ENCODE measurements at places on chromosomes 3 and 15. TPM values are rescaled to one million over a fixed set of nuclear protein-coding genes. Genes with fewer than 3 reads are reported as not detected.

USP13 gene
- 7.7 TPM for total RNA-seq

MKRN3 gene
- total RNA-seq, result 2.3 TPM

NFKBIZ gene
- 88.0 TPM for total RNA-seq

ADPRH gene
- 16.1 TPM for total RNA-seq

DNA sequence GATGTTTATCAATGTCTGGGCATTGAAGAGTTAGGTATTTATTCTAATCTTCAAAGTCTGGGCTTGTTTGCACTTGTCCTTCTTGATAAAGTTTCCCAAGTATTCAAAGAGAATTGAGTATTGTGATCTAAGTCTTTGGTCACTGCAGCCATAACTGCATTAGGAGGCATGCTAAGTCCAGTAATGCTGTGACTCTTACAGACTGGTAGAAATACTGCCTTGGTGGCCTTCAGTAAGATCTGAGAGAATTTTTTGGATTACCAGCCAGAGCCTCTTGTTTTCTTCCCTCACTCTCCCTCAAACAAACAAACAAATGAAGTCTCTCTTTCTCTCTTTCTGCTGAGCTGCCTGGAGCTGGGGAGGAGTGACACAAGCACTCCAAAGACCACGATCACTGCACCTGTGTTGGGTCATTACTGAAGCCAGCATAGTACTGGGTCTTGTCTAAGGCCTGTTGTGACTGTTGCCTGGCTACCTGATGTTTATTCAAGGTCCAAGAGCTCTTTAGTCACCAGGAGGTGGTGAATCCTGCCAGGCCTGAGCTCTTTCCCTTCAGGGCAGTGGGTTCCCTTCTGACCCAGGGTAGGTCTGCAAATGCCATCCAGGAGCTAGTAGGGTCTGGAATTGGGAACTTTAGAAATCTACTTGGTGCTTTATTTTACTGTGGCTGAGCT is 14.8 kb upstream of the RBP2 start:
- no peak overlapping the region for H3K27ac ChIP-seq
- no peak for DNase-seq
- H3K4me1 ChIP-seq, result no peaks in the 10 kb centered on the region
- no peaks in the 10 kb centered on the region for H3K27me3 ChIP-seq

DNA sequence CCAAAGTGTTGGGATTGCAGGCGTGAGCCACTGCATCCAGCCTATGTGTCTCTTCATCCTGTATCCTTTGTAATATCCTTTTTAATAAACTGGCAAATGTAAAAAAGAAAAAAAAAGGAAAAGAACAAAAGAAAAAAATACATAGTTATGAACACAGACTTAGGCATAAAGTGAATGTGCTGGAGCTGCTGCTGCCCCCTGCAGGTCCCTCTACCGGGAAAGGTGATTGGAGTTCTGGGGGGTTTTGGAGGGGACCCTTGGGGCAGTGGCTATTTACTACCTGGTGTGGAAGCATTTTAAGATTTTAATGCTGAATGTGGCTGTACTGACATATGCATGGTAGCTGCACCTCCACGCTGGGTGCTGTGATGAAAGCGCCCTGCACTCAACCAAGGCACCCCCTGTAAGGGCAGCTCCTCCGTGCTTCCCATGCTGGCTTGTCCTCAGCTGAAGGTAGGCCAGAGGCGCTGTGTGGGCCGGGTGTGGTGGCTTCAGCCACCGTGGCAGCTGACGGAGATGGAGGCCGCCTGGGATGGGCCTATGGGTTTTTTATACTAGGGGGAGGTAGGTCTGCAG is 49.9 kb downstream of the RPLP1 start:
- no peak overlapping the region for H3K27ac ChIP-seq
- H3K27me3 ChIP-seq, result no peaks in the 10 kb centered on the region
- H3K4me3 ChIP-seq, result no peak overlapping the region
- no peak for DNase-seq
- no peaks in the 10 kb centered on the region for H3K4me1 ChIP-seq

AGTR1 gene
- total RNA-seq, result 5.5 TPM

- DNase-seq, result no peak
- H3K27ac ChIP-seq, result no peak overlapping the region
- no peak overlapping the region for H3K4me3 ChIP-seq
- no peaks in the 10 kb centered on the region for H3K27me3 ChIP-seq
- no peaks in the 10 kb centered on the region for H3K36me3 ChIP-seq
These were observed 213.7 kb upstream of the NR2E3 start for GRCh38 chr15:71596672-71597071.

RASL12 gene
- total RNA-seq, result 9.2 TPM

GRCh38 chr3:55489798-55490132 is 2.7 kb upstream of the WNT5A start:
- H3K4me3 ChIP-seq, result no peak overlapping the region
- H3K4me1 ChIP-seq, result peaks cover 33% of the 10 kb centered on the region
- no peaks in the 10 kb centered on the region for H3K36me3 ChIP-seq
- peaks cover 58% of the 10 kb centered on the region for H3K27me3 ChIP-seq
- no peak overlapping the region for H3K27ac ChIP-seq
- DNase-seq, result no peak

- H3K36me3 ChIP-seq, result no peaks in the 10 kb centered on the region
- H3K27me3 ChIP-seq, result peaks cover 7% of the 10 kb centered on the region
- no peaks in the 10 kb centered on the region for H3K4me1 ChIP-seq
- H3K27ac ChIP-seq, result no peak overlapping the region
- no peak overlapping the region for H3K4me3 ChIP-seq
These were observed 131.8 kb downstream of the RAB11A start for GRCh38 chr15:66001042-66001441.

GRCh38 chr3:56983427-56983826 is 77.0 kb upstream of the SPATA12 start:
- DNase-seq, result no peak
- H3K4me3 ChIP-seq, result no peak overlapping the region
- no peak overlapping the region for H3K27ac ChIP-seq
- H3K27me3 ChIP-seq, result no peaks in the 10 kb centered on the region
- peaks cover 13% of the 10 kb centered on the region for H3K4me1 ChIP-seq

DNA sequence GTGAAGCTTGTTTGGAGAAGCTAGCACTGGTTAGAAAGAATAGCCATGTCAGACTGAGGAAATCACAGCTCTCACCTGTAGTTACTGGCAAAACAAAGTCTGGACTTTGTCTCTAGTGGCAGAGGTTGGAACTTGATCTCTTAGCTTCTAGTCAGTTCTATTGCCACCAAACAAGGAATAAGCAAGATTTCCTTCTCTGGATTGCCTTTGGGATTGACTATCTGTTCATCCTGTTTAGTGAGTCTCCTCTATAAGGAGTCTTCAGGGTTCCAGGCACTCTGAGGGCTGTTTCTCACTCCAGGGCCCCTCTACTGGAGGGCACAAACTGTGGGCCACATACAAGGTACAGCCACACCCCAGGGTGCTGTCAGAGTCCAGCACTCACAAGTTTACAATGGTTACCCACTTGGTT is 426.6 kb upstream of the THBS1 start:
- H3K4me1 ChIP-seq, result no peaks in the 10 kb centered on the region
- no peak overlapping the region for H3K4me3 ChIP-seq
- DNase-seq, result no peak
- H3K27me3 ChIP-seq, result no peaks in the 10 kb centered on the region
- no peaks in the 10 kb centered on the region for H3K36me3 ChIP-seq
- no peak overlapping the region for H3K27ac ChIP-seq

MYRIP gene
- total RNA-seq, result 17.3 TPM

DNA sequence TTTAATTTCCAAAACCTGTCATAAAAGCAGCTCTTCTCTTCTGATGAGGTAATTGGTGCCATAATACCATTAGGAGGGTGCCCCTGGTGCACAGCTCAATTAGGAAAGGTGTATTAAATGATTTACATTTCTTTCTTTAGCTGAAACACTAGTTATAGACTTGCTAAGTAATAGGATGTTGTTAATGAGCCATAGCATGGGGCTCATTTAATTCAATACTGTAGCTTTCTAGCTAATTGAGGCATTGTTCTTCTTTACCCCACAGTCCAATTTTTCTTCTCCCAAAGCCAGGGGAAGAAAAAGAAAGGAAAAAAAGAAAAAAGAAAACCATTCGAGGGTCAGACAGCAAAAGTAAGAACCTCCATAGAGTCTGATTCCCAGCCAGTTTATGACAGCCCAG is 164.0 kb upstream of the HES1 start:
- H3K36me3 ChIP-seq, result no peaks in the 10 kb centered on the region
- H3K4me1 ChIP-seq, result peaks cover 15% of the 10 kb centered on the region
- no peak for DNase-seq
- H3K4me3 ChIP-seq, result no peak overlapping the region

SNURF gene
- 4.8 TPM for total RNA-seq

DNA sequence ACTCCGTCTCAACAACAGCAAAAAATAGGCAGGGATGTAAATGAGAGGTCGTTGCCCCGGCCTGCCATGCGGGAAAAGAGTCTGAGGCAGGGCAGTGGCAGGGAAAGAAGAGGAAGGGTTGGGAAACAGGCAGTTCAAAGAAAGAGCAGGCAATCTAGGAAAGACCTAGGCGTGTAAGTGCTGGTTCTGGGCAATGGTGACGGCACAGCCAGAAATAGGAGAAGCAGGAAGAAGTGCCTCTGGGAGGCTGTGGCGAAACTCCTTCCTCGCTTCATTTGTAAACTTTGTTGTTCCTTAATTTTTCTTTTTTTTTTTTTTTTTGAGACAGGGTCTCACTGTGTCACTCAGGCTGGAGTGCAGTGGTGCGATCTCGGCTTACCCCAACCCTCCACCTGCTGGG is 4.3 kb downstream of the SLC51A start:
- peaks cover 21% of the 10 kb centered on the region for H3K4me1 ChIP-seq
- DNase-seq, result no peak
- peak overlapping the region; percentile 85 for H3K27ac ChIP-seq
- H3K4me3 ChIP-seq, result no peak overlapping the region
- H3K27me3 ChIP-seq, result no peaks in the 10 kb centered on the region

GRCh38 chr15:41923401-41923997 is 29.6 kb upstream of the SPTBN5 start:
- peaks cover 39% of the 10 kb centered on the region for H3K36me3 ChIP-seq
- no peak overlapping the region for H3K4me3 ChIP-seq
- H3K4me1 ChIP-seq, result peaks cover 20% of the 10 kb centered on the region
- H3K27ac ChIP-seq, result no peak overlapping the region
- DNase-seq, result no peak

GRCh38 chr3:183491109-183491922 is 62.9 kb upstream of the MCF2L2 start:
- H3K27ac ChIP-seq, result no peak overlapping the region
- no peak overlapping the region for H3K4me3 ChIP-seq
- peaks cover 28% of the 10 kb centered on the region for H3K36me3 ChIP-seq
- DNase-seq, result no peak
- H3K4me1 ChIP-seq, result no peaks in the 10 kb centered on the region

TM4SF4 gene
- total RNA-seq, result not detected

USF3 gene
- 34.8 TPM for total RNA-seq

DNA sequence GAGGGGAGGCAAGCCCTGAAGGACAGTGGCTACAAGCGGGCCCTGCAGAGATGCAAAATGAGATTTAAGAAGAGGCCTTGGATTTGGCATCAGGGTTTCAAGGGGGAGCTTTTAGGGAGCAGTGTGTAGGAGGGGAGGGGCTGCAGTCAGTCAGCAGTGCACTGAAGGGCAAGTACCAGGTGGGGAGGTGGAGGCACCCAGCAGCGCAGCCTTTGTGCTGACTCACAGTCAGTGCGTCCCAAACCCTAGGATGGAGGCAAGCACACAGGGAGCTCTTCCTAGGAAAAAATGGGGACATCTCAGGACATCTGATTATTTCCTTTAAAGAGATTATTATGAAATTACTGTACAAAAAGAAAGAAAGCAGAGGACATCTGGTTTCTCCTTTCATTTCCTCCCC is 80.0 kb downstream of the AAGAB start:
- no peaks in the 10 kb centered on the region for H3K36me3 ChIP-seq
- no peak for DNase-seq

DNA sequence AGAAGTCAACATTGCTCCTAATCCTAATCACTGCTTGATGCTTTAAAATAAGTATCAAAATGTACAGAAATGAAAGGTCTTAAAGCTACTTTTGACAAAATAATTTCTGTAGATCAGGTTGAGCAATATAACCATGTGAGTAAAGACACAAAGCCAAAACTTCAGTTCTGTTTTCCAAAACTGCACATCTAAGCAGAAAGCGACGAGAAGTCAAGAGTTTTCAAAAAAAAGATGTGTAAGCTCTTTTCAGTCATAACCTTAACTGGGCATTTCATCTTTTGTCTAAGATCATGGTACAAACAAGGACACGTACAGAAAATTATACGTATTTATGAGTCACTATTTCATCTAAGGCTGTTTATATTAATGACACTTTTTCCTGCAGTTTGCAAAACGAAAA is 608.8 kb downstream of the FOXP1 start:
- no peaks in the 10 kb centered on the region for H3K4me1 ChIP-seq
- H3K36me3 ChIP-seq, result peaks cover 58% of the 10 kb centered on the region
- H3K27ac ChIP-seq, result no peak overlapping the region
- no peak overlapping the region for H3K4me3 ChIP-seq

ADAM10 gene
- 205 TPM for total RNA-seq

AMIGO3 gene
- total RNA-seq, result not detected

OIP5 gene
- total RNA-seq, result 2.4 TPM

- DNase-seq, result peak; percentile 90
- no peaks in the 10 kb centered on the region for H3K27me3 ChIP-seq
- peak within 1 kb of the TSS; percentile 80 for H3K27ac ChIP-seq
These were observed at the start of gene HES1 for GRCh38 chr3:194135806-194136518. Gene HES1 (plus strand): TSS chr3:194136148. CDS start chr3:194136381, 233 bp downstream.

DNA sequence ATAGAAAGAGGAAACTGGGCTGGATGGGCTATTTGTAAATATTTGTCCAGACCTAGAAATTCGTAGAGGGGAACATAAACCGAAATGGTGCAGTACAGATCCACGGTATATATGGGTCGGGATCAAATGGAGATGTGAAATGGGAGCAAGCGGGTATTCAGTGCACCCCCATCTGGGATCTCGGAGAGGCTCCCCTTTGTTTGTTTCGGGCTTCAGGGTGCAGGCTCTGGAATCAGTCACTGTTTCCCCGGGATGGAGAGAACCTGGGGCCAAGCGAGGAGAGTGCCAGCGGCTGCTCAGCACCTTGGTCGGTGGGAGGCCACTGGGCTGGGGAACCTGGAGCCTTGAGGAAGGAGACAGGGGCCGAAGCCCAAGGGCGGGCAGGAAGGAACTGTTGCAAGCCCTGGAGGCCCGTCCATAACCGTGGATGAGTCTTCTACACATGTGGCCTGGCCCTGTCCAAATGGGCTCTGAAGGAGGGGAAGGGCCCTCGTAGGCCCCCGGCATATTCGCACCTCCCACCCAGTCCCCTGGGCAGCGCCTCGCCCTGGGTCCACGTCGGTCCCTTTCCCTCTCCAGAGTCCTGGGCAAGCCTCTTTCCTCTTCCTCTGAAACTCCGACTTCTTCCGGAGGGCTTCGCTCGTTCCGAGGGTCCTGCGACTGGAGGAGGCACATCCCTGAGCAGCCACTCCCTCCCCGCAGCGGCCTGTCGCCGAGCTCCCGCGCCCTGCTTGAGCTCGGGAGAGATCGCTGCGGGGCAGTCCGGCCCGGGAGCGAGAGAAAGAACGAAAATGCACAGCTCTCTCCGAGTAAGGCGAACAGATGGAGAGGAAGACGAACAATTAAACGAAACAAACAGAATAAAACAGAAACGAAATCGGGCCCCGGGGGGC is 3.0 kb downstream of the ISL2 start:
- peaks cover 100% of the 10 kb centered on the region for H3K27me3 ChIP-seq
- H3K4me1 ChIP-seq, result peaks cover 76% of the 10 kb centered on the region
- no peak overlapping the region for H3K27ac ChIP-seq

- H3K4me3 ChIP-seq, result no peak overlapping the region
- peaks cover 16% of the 10 kb centered on the region for H3K4me1 ChIP-seq
These were observed 72.6 kb upstream of the IL12A start for GRCh38 chr3:159916052-159916451.

DAZL gene
- not detected for total RNA-seq

CCR8 gene
- 0.50 TPM for total RNA-seq

GRCh38 chr15:95025924-95026728 is 794.8 kb downstream of the MCTP2 start:
- peaks cover 9% of the 10 kb centered on the region for H3K4me1 ChIP-seq
- no peak overlapping the region for H3K27ac ChIP-seq
- no peak overlapping the region for H3K4me3 ChIP-seq
- H3K27me3 ChIP-seq, result no peaks in the 10 kb centered on the region

Data from spleen (tissue), 13 donors.